Activated CD4-positive, alpha-beta T cell treated with anti-CD3 and anti-CD28 coated beads, Interleukin-2, Interleukin-6, amounts not matched to agents 100 ng/mL and 50 ng/mL, durations not matched to agents 16 hours and 8 hours (primary cell): ENCODE measurements at places on chromosomes 3 and 15.
A peak's percentile ranks its signal among the peaks of the same experiment; 100 is the strongest.

GRCh38 chr15:63135804-63136203, 14.1 kb downstream of the LACTB start:
- peak; percentile 36 for DNase-seq

DNA sequence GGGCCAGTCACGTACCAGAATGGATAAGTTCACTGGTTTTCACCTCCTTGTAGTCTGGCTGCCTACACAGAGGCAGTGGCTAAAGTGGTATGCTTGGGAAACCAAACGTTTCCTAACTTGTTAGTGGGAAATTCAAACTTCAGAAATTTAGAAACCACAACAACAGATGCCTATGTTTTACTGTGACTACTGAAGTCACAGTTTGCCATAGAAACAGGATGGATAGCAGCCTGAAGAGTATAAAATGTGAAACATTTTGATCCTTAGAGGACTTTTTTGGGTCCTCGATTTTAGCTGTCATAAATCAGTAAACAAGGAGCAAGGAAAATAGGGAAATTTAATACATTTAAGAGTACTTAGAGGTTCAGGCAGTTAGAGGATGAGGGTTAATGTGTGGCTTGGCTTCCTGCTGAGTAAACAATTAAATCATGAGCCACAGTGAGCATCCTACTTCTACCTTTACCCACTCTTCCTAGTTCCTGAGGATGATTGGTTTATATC, 48.6 kb downstream of the CMSS1 start:
- DNase-seq, result peak; percentile 48

DNA sequence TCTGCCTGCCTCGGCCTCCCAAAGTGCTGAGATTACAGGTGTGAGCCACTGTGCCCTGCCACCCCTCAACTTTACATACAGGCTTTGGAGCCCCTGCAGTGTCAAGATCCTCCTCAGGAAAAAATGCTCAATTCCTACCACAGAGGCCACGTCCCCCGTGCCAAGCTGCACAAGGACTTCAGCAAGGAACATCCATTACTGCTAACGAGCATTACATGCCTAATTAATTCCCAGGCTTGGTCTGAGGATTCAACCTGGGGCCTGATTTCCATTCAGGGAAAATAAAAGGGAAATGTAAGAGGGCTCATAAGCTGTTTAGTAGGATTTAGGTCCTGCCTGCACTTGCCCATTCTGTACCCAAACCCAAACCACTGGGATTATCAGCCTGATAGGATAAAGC, 161.4 kb downstream of the RAB11A start:
- DNase-seq, result no peak

- no peak for DNase-seq
Measured at GRCh38 chr3:170301405-170301804, 56.1 kb upstream of the SKIL start.

- DNase-seq, result no peak
Measured at GRCh38 chr3:194672876-194673275, 885 bp upstream of the LSG1 start.

DNA sequence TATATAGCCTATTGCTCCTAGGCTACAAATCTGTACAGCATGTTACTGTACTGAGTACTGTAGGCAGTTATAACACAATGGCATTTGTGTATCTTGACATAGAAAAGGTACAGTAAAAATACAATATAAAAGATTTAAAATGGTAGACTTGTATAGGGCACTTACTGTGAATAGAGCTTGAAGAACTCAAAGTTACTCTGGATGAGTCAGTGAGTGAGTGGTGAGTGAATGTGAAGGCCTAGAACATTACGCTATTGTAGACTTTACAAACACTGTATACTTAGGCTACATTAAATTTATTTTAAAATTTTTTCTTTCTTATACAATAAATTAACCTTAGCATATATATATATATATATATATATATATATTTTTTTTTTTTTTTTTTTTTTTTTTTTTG, 140.0 kb upstream of the UBE2E1 start:
- DNase-seq, result no peak

DNA sequence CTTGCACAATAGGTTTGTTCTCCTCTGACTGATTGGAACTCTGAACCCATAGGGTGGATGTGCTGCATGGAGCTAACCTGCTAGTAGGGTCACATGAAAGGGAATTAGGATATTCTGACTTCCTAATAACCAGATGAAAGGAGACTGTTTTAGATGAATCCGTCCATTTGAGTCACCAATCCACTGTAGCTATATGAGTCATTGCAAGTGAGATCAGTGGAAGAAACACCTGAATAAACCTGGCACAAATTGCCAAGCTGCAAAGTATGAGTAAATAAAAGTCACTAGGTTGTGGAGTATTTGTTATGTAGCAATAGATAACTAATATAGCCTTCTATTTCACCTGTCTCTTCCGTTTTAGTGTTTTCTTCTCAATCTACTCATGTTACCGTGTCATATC, 584.4 kb downstream of the PDCD6IP start:
- no peak for DNase-seq

- DNase-seq, result no peak
Measured at GRCh38 chr15:86969364-86969763, 889.7 kb downstream of the AGBL1 start.

- peak; percentile 47 for DNase-seq
Measured at GRCh38 chr15:26838742-26839460, 28.0 kb upstream of the GABRA5 start.

- DNase-seq, result no peak
Measured at GRCh38 chr3:134353831-134354611, 20.2 kb downstream of the AMOTL2 start.

DNA sequence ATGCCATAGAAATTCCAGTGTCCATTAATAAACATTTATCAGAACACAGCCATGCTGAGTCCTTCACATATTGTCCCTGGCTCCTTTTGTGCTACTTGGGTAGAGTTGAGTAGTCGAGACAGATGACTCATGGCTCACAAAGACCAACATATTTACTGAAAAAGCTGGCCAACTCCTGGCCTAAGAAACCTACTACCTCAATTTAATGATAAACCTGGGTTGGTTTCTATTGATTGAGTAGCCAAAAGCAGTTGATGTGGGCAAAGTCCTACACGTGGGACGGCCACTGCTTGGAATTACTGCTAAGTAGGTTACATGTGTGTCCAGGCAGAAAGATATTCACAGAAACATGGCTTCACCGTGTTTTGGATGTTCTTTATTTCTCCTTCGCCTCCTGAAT, 402.2 kb downstream of the NR2F2 start:
- no peak for DNase-seq

DNA sequence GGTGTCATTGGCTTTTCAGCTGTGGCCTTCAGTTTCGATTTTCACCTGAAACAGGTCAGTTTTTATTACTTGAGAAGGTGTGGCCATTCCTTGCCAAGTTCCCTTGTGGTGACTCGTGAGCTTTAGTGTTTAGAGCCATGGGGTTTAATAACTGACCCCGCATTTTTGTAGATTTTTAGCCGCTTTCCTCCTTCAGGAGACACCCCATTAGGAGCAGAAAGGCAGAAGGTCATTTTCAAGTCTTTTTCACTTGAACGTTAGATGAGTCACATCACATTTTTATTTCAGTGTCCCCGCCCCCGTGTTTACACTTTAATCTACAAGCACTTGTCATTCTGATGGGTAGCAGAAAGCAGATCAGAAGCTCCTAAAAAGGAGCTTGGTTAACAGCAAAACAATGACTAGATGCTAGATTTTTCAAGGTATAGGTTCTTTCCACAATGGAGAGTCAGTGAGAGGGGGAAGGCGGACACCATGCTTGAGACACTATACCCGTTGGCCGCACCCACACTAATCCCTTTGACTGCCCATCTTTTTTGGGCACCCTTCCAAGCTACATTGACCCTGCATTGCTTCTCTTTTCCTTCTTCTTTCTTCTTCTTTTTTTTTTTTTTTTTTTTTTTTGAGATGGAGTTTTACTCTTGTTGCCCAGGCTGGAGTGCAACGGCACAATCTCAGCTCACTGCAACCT, 132.7 kb downstream of the GHSR start:
- DNase-seq, result peak; percentile 16

GRCh38 chr3:154356009-154356408, 31.7 kb upstream of the DHX36 start:
- DNase-seq, result no peak

GRCh38 chr15:60551781-60552161, 72.8 kb upstream of the ICE2 start:
- peak; percentile 43 for DNase-seq

DNA sequence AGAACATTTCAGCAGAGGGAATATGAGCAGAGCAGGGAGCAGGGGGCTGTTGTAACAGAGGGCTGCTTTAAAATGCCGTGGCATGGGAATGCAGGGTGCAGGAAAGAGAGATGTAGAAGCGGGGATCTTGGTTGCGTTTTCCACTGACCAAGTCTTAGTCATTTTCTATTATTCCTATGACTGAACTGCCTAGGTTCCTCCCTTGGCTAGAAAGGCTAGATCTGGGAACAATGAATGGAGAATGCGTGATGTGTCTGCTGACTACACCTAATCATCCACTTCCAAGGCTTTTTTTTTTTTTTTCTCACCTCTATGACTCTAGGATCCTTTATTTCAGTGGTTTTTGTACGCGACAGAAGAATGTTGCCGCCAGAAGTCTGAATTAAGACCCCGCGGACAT, 607.4 kb upstream of the TBL1XR1 start:
- no peak for DNase-seq

DNA sequence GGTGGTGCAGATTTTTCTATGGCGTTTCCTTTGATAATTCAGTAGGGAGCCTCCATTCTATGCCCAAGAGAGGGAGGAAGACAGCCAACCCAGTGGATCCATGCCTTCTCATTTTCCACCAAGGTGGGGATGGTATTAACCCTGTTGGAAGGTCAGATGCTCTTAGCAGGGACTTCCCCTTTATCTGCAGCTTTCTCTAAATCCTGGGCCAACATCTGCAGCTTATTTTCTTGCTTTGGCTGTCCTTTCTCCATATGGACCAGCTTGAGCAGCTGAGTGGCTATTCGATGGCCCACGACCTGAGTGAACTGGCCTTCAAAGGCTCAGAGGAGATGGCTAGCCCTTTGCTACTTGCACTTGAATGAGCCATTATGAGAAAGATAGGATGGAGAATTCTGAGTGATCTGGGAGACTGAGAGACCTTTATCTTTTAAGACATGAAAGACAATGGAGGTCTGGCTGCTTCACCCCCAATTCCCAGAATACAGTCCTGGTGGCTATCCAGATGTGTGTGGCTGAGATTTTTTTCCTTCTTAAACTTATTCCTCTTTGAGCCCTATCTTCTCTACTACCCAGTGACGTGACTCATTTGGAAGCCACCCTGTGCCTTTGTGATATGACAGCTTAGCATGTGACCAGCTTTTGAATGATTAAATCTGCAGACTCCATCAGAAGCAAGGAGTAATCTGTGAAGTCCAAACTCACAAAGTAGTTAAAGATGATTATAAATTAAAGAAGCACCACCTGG, 39.6 kb upstream of the TRAK1 start:
- peak; percentile 10 for DNase-seq

DNA sequence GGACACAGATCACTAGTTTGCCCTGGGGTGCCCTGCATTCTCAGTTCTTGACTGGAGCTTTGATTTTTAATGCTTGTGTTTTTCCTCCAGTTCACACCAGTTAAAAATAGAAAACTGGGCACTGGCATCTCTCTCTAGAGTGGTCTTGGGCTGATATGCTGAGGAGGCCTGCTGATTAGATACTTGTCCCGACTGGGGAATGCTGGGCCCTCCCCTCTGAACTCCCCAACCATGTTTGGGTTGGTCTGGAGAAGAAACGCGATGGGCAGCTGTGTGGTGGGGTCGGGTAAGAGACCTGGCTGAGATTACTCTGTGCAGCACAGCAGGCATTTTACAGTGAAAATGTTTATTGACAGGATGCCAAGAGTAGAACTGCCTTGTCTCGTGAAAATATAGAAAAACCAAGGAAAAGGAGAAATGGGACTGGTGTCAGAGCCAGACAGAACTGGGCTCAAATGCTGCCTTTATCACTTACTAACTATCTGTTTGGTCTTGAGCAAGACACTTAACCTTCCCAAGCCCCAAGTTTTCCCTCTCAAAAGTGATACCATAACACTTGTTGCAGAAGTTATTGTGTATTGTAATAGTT, 1.6 kb upstream of the ACTC1 start:
- no peak for DNase-seq

- DNase-seq, result peak; percentile 51
Measured at GRCh38 chr3:99753268-99753975, 64.2 kb upstream of the CMSS1 start.

DNA sequence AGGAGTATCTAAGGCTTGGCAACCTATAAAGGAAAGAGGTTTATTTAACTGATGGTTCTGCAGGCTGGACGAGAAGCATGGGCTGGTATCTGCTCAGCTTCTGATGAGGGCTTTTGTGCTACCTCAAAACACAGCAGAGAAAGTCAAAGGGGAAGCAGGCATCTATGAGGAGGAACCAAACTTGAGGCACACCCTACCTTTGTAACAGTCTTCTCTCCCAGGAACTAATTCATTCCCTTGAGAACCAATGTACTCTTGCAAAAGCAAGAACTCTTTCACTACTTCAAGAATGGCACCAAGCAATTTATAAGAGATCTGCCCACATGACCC, 109.0 kb downstream of the CGGBP1 start:
- DNase-seq, result no peak

DNA sequence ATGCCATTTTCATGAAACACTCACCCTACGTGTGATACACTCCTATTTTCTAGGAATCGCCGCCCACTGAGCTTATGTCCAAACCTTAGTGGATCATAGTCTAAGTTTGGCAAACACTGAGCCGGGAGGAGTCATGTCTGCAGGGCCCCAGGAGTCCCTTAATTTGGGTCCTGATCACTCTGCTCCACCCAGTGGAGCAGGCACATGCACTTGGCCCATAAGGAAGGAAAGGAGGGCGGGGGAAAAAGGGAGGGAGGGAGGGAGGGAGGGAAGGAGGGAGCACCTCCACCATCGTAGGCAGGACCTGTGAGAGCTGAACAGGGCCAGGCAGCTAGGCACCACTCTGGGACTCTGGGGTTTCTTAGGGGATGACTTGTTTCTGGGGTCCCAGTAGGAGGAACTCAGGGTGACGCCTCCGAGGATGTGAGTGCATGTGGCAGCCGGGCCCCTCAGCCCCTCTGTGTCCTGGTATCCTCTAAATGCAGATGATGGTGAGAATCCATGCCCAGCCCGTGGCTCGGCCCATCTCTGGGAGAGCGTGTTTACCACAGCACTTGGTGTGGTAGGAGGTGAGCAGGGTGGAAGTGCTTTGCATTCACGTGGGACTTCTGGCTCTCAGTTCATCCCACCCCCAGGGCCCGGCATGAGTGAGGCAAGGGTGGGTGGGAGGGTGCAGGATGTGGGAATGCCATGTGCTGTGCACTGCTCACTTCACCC, 109.4 kb downstream of the KLF13 start:
- DNase-seq, result peak; percentile 59

DNA sequence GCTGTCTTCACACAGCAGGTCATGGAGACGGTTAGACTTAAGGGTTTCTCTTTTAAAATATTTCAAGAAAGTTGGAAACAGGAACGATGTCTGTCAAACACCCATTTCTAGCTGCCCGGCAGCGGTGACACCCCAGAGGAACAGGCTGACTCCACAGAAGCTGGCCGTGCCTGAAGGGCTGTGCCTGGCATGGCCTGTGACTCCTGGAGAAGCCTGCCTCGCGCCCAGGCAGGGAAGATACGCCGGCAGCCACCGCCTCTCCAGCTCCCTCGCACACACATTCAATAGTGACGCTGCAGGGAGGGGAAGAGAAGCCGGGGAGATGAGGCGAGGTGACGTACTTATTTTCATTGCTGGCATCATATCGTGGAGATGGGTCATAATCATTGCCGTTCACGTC, 59.9 kb downstream of the PCSK6 start:
- DNase-seq, result no peak
